Tracheal epithelial cell (primary cell): ENCODE measurements at places on chromosomes 4 and X. TPM values are rescaled to one million over a fixed set of nuclear protein-coding genes. Genes with fewer than 3 reads are reported as not detected.

The PDZD4 gene
- under 0.01 TPM in 1 of 2 replicates, not detected in the other for total RNA-seq

The S100G gene
- total RNA-seq = not detected in 2 replicates

The MAGEA2 gene
- not detected in 2 replicates for total RNA-seq

The ALPK1 gene
- 9.2 and 15.8 TPM in 2 replicates for total RNA-seq

The PAGE4 gene
- not detected in 2 replicates for total RNA-seq

The CD99L2 gene
- 8.7 and 18.1 TPM in 2 replicates for total RNA-seq

The RPS6KA3 gene
- total RNA-seq = 55.0 and 62.7 TPM in 2 replicates

The TEX11 gene
- not detected in 2 replicates for total RNA-seq

The GATA1 gene
- total RNA-seq = not detected in 2 replicates

The IL13RA1 gene
- total RNA-seq = 29.2 and 29.6 TPM in 2 replicates

The PIN4 gene
- total RNA-seq = 7.0 and 8.1 TPM in 2 replicates

The ETDC gene
- total RNA-seq = not detected in 2 replicates

The NPY1R gene
- 0.96 TPM in 1 of 2 replicates, not detected in the other for total RNA-seq

The GRIA2 gene
- total RNA-seq = not detected in 2 replicates

The PAGE1 gene
- total RNA-seq = not detected in 2 replicates

The DCAF12L1 gene
- total RNA-seq = 2.2 TPM in 1 of 2 replicates, not detected in the other

The TBX22 gene
- total RNA-seq = not detected in 2 replicates
